Fibroblast of lung (primary cell): ENCODE measurements at places on chromosomes 7 and 10.

DNA sequence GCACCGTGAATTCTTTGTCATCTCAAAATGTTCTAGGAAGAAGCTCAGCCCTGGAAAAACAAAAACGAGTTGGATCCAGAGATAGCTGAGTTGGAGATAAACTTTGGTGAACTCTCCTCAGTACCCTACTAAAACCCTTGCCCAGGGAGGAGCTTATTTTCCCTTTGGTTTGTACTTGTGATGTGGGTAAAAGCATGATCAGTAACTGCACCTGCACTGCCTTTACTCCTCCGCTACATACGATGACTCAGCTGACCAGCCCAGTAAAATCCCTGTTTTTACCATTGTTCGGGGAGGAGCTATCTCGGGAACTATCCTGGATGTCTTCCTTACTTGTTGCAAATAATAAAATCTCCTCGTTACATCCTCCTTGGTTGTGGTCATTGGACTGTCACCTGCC lies 359.3 kb downstream of the SH2D4B start:
- no peak for DNase-seq
- H3K4me3 ChIP-seq = no peak overlapping the region
- H3K4me1 ChIP-seq = no peaks in the 10 kb centered on the region

DNA sequence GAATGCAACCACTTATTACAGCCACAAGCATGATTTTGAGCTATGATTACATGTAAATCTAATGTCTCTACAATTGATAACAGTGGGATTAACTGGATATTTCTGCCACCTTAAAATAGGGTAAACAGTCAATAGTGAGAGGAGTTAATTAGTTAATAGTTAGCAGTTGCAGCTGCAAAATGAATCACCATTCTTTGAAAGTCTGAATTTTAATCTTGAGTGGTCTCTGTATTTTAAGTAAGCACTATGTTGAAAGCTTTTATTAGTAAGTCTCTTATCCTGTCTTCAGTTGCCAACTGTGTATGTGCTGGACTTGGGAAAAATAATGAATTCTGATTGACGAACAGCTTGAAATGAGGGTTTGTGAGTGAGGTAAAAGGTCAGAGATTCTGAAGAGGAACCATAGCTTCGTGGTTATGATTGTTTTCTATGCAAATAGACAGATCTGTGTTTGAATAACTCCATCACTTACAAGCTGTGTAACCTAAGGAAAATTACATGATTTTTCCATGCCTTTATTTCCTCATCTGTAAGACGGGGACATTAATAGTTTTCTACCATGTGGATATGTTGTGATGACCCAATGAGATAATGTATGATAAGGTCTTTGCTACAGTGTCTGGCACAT lies 75.2 kb downstream of the RNLS start:
- no peaks in the 10 kb centered on the region for H3K4me1 ChIP-seq
- H3K36me3 ChIP-seq = no peaks in the 10 kb centered on the region
- no peak overlapping the region for H3K4me3 ChIP-seq
- no peaks in the 10 kb centered on the region for H3K27me3 ChIP-seq
- H3K27ac ChIP-seq = no peak overlapping the region

GRCh38 chr7:15504351-15504750 lies 57.5 kb downstream of the AGMO start:
- no peaks in the 10 kb centered on the region for H3K27me3 ChIP-seq
- H3K27ac ChIP-seq = no peak overlapping the region
- H3K4me3 ChIP-seq = no peak overlapping the region
- DNase-seq = no peak
- no peaks in the 10 kb centered on the region for H3K36me3 ChIP-seq
- no peaks in the 10 kb centered on the region for H3K4me1 ChIP-seq

DNA sequence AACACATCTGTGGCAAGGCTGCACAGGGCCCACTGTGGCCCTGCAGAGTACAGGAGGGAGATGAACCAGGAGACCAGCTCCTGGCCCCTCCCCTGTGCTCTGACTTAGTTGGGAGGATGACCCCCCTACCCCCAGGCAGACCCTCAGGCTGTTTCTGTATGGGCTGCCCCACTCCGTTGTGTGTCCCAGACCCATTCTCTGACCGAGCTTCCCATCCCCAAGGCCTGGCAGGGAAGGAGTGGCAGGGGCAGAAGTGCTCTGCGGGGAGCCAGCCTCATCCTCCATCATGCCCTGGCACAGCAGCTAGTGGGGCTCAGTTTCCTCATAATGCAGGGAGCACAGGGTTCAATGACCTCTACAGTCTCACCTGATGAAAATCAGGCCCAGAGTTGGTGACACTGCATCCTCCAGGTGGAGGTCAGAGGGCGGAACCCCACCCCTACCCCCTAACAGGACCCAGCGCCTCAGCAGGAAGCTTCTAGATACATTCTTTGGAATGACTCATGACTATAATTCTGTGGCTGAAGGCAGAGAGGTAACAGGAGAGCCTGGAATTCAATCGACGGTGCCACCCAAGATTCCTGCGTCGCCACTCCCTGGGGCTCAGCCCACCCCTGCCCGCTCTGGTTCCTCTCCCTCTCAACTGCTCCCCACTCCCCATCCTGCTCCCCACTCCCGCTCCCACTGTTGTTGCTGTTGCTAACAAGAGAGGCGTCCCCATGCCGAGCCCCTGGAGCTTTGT lies 18.2 kb downstream of the PODXL start:
- H3K36me3 ChIP-seq = no peaks in the 10 kb centered on the region
- DNase-seq = peak; percentile 69

GRCh38 chr7:38127216-38128207 lies 50.5 kb upstream of the STARD3NL start:
- H3K27ac ChIP-seq = no peak overlapping the region
- no peaks in the 10 kb centered on the region for H3K27me3 ChIP-seq
- no peaks in the 10 kb centered on the region for H3K4me1 ChIP-seq
- H3K4me3 ChIP-seq = no peak overlapping the region

- no peaks in the 10 kb centered on the region for H3K4me1 ChIP-seq
- no peaks in the 10 kb centered on the region for H3K36me3 ChIP-seq
- peak; percentile 89 for DNase-seq
These were observed 26.1 kb upstream of the RSU1 start for GRCh38 chr10:16843252-16843870.

GRCh38 chr10:129968853-129969183 lies 4.7 kb upstream of the EBF3 start:
- H3K27me3 ChIP-seq = peaks cover 58% of the 10 kb centered on the region
- H3K36me3 ChIP-seq = no peaks in the 10 kb centered on the region
- no peak for DNase-seq
- H3K4me3 ChIP-seq = no peak overlapping the region
- H3K27ac ChIP-seq = no peak overlapping the region

DNA sequence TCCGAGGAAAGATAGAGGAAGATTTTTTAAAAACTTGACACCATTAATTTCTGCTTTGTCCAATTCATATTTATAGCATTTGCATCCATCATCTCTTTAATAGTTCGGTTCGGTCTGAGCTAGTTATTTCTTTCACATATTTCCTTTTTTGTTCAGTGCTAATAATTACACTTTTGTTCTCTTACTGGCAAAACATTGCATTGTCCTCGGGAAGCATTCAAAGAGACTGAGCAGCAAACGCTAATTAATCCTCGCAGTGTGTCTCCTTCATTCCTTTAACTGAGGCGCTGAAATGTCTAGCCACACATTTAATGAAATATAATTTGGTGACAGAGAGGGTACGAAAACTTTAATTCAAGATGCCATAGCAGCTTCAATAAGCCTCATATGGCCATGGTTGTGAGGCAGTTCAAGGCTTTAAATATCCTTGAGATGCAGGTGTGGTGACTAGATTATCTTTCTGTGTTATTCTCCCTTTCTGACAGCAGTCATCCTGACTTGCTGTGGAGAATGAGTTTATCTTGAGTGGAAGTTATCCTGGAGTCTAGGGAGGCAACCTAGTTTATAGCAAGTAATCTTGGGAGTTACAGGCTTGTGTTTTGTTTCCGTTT lies 431.4 kb downstream of the SDK1 start:
- no peaks in the 10 kb centered on the region for H3K4me1 ChIP-seq
- DNase-seq = no peak
- no peak overlapping the region for H3K4me3 ChIP-seq
- H3K36me3 ChIP-seq = no peaks in the 10 kb centered on the region
- no peak overlapping the region for H3K27ac ChIP-seq

DNA sequence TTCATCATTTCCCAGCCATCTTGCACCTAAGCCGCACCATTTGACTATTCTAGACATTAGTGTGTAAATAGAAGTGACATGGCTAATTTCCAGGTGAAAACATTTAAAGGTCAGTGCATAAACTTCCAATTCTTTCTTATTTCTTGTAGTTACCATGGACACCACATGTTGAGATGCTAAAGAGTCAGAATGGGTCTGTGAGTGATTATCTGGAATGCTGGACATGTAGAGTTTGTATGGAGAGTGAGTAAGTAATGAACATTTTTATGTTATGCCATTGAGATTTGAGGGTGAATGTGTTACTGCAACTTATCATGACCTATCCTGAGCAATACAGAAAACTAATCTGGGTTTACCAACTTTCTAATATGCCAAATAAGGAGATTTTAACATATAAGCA lies 60.4 kb downstream of the MEOX2 start:
- no peak for DNase-seq
- H3K4me3 ChIP-seq = no peak overlapping the region
- no peak overlapping the region for H3K27ac ChIP-seq

DNA sequence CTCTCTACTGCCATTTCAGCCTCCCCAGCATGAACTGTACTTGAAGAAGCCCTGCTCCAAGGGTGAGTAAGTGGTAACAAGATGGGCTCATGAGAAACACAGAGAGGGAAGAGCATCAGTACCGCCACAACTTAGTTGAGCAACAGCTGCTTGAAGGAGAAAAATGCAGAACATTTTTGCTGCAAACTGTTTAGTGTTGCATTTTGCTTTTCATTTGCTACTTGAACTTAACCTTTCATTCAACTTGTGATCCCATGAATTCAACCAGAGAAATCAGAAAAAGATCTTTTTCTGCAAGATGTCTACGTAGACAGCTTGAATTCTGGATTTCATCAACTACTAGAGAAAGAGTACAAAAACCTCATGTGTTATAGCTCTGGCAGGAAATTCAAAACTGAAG lies 40.7 kb downstream of the ANK3 start:
- H3K4me3 ChIP-seq = no peak overlapping the region
- DNase-seq = peak; percentile 54
- H3K4me1 ChIP-seq = peaks cover 2% of the 10 kb centered on the region
- H3K27me3 ChIP-seq = no peaks in the 10 kb centered on the region
- no peak overlapping the region for H3K27ac ChIP-seq

GRCh38 chr10:132385389-132385667 lies 11.7 kb upstream of the PWWP2B start:
- H3K4me1 ChIP-seq = no peaks in the 10 kb centered on the region
- H3K4me3 ChIP-seq = no peak overlapping the region
- no peaks in the 10 kb centered on the region for H3K27me3 ChIP-seq
- H3K36me3 ChIP-seq = no peaks in the 10 kb centered on the region

- H3K4me1 ChIP-seq = peaks cover 18% of the 10 kb centered on the region
- H3K36me3 ChIP-seq = peaks cover 2% of the 10 kb centered on the region
- H3K27ac ChIP-seq = peak overlapping the region; percentile 79
- DNase-seq = no peak
- peak overlapping the region; percentile 87 for H3K4me3 ChIP-seq
These were observed 863 bp downstream of the CALD1 start for GRCh38 chr7:134780166-134780828.

- H3K36me3 ChIP-seq = no peaks in the 10 kb centered on the region
- no peak overlapping the region for H3K4me3 ChIP-seq
- no peaks in the 10 kb centered on the region for H3K4me1 ChIP-seq
- no peak overlapping the region for H3K27ac ChIP-seq
These were observed 550.6 kb downstream of the GLRX3 start for GRCh38 chr10:130686689-130687300.

GRCh38 chr10:128687408-128687807 lies 561.2 kb upstream of the MKI67 start:
- H3K4me1 ChIP-seq = no peaks in the 10 kb centered on the region
- H3K36me3 ChIP-seq = no peaks in the 10 kb centered on the region
- no peaks in the 10 kb centered on the region for H3K27me3 ChIP-seq
- DNase-seq = no peak

- no peaks in the 10 kb centered on the region for H3K36me3 ChIP-seq
- no peaks in the 10 kb centered on the region for H3K27me3 ChIP-seq
- H3K4me1 ChIP-seq = no peaks in the 10 kb centered on the region
- H3K27ac ChIP-seq = no peak overlapping the region
These were observed 15.5 kb upstream of the AHCYL2 start for GRCh38 chr7:129209067-129209926.

DNA sequence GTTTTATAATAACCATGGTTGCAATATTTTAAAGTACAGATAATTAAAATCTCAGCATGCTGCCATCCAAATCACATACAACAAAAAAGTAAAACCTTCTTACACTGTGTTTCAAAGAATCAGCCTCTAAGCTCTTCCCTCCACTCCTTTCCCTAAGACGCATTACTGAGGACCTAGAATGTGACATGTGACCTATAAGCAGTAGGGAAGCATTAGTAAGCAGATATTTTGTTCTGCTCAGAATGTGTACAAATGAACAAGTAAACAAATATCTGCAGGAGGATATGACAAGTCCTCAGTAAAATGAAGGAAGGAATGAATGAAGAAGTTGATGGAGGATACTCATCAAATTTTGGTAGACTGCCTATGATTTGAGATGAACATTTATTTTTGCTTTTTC lies 49.1 kb downstream of the RAB11FIP2 start:
- no peaks in the 10 kb centered on the region for H3K4me1 ChIP-seq
- H3K27me3 ChIP-seq = no peaks in the 10 kb centered on the region
- no peaks in the 10 kb centered on the region for H3K36me3 ChIP-seq
- DNase-seq = no peak
- no peak overlapping the region for H3K27ac ChIP-seq

DNA sequence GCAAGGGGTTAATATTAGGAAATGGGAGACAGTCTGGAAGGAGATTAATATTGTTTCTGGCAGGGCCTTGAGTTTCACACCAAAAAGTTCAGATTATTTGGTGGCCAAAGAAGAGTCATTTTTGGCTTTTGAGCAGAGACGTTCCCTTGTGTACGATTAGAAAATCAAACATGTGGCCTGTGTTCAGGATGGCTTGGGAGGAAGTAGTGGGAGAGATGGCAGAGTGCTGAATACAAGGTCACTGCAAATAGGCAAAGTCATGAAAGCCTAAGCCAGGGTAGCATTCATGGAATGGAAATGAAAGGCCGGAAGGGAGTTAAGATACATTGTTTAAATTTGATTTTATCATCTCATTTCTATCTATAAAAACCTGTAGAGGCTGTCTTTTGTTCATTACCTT lies 9.5 kb upstream of the GGCT start:
- no peaks in the 10 kb centered on the region for H3K27me3 ChIP-seq
- H3K4me1 ChIP-seq = no peaks in the 10 kb centered on the region
- no peak for DNase-seq
- no peaks in the 10 kb centered on the region for H3K36me3 ChIP-seq
- no peak overlapping the region for H3K27ac ChIP-seq
- no peak overlapping the region for H3K4me3 ChIP-seq

DNA sequence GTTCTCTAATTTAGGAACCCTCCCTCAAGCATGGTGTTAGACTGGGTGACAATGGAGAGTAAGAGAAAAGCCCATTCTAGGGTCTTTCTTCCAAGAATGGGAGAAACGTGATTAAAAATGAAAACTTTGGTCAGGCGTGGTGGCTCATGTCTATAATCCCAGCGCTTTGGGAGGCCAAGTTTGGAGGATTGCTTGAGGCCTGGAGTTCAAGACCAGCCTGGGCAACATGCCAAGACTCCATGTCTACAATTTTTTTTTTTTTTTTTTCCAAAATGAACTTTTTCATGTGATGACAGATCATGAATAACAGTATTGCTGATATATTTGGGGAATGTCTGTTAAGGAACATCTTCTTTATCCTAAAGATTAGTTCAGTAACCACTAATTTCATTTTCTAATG lies 194.6 kb downstream of the MLLT10 start:
- H3K4me1 ChIP-seq = peaks cover 10% of the 10 kb centered on the region
- no peak for DNase-seq
- no peaks in the 10 kb centered on the region for H3K36me3 ChIP-seq
- H3K4me3 ChIP-seq = no peak overlapping the region
- no peaks in the 10 kb centered on the region for H3K27me3 ChIP-seq

- H3K36me3 ChIP-seq = no peaks in the 10 kb centered on the region
- no peaks in the 10 kb centered on the region for H3K27me3 ChIP-seq
- H3K4me1 ChIP-seq = no peaks in the 10 kb centered on the region
- H3K27ac ChIP-seq = no peak overlapping the region
- no peak overlapping the region for H3K4me3 ChIP-seq
These were observed 449.1 kb downstream of the KCNMA1 start for GRCh38 chr10:77188521-77188920.
